ENCODE measurements at places on chromosomes 11 and 22.
A peak's percentile ranks its signal among the peaks of the same experiment; 100 is the strongest.

DNA sequence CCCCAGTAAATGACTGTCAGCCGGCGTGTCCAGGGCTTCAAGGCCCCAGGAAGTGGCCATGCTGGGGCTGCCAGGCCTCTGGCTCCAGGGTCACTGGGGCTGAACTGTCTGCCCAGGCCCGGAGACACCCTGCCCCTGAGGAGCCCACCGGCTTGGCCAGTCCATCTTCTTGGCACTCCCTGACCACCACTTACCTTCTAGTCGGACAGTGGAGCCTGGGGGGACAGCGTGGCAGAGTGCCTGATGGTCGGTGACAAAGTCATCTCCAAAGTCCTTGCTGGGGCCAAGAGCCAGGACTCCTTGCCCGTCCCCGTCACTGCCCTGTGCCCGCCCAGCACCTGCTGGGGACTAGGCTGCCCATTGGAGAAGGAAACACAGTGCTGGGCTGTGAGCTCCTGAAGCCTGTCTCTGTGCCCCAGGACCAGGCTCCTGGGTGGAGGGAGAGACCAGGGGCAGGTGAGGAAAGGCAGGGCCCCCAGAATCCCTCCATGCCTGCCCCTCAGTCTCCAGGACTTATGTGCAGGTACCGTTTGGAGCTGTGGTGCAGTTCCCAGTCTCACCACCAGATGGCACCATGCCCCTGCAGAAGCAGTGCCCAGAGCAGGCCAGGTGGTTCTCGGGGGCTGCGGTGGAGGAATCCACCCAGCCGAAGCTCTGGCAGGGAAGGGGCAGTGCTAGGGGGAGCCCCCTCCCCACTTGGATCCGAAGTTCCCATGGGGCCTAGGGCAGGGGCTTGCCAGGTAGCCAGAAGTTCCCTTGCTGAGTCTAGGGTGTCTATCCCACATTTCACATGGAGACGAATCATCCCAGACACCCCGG is 6.0 kb upstream of the CCDC188 start:
- DNase-seq: peak; percentile 82

GRCh38 chr22:23878219-23878618 is 16.0 kb upstream of the MIF start:
- no peak for DNase-seq

DNA sequence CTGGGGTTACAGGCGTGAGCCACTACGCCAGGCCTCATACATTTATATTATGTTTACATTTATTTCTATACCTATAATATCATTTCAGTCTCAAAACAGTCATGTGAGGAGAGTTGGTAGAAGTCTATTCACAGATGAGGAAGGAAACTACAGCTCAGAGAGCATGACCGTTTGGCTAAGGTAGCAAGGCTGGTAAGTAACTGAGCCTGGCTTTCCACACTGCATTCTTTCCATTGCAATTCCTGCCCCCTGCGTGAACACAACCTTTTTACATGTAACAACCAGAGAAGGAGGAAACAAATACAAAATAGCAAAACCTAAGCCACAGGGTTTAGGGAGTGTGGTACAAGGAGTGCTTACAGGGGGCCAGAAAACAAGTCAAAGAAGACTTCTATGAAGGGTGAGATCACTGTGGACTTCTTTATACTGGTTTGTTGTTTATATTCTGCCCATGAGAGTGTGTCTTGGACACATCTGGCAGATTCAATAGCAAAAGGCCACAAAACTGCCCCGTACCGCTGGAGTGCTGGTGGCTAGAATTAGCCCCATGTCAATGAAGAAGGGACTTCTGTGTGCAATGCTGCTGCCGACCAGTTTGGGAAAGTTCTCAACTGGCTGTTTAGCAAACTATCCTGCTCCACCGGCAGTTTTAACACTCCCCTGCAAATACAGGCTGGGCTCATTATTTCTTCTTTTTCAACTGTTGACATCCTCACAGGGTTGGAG is 19.0 kb downstream of the MICAL3 start:
- no peak for DNase-seq

DNA sequence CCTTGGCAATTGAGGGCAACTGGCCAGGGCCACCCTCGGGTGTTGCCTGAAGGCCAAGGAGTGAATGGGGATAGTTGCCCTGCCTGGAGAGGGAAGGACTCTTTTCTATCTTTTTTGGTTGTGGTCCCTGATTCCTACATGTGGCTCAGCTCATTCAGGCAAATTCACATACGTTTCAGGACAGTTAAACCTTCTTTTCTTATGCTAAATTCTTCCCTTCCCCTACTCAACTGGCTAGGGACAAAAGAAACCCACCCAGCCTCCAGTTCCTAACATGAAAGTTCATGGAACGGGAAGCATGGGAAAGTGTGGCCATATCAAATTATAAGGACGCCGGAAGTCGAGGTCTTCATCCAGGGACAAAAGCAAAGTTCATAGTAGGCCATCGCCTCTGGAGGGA is 26.3 kb upstream of the APLNR start:
- DNase-seq: no peak

DNA sequence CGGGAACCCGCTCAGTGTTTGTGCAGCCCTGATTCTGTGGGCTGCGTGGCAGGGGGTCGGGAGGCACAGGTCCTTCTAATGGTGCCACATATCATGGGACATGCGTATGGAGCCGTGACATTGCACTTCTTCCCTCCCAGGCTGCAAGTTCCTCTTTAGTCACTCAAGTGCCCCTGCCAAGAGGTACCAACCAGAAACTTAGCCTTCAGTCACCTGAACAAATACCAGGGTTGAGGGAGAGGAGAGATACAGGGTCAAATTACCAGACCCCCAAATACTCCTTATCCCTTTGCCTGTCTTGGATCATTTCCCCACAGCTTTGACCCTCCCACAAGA is 209.1 kb downstream of the BUD13 start:
- no peak for DNase-seq

- no peak for DNase-seq
Measured at GRCh38 chr11:114366331-114367243, 33.7 kb downstream of the C11orf71 start.

DNA sequence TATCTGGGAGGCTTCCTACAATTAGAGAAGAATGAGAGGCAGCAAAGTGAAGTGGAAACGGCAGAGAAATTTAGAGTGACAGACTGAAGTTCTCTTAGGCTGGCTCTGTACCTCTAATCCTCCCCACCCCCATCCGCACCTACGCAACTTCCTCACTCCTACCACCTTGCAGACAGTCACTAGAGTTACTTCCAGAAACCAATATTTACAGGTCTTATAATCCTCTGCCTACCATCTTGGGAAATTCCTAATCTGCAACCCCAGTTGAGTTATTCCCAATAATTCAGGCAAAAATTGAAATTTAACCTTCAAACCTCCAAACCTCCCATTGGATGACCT is 71.7 kb downstream of the PAK1 start:
- DNase-seq: no peak

DNA sequence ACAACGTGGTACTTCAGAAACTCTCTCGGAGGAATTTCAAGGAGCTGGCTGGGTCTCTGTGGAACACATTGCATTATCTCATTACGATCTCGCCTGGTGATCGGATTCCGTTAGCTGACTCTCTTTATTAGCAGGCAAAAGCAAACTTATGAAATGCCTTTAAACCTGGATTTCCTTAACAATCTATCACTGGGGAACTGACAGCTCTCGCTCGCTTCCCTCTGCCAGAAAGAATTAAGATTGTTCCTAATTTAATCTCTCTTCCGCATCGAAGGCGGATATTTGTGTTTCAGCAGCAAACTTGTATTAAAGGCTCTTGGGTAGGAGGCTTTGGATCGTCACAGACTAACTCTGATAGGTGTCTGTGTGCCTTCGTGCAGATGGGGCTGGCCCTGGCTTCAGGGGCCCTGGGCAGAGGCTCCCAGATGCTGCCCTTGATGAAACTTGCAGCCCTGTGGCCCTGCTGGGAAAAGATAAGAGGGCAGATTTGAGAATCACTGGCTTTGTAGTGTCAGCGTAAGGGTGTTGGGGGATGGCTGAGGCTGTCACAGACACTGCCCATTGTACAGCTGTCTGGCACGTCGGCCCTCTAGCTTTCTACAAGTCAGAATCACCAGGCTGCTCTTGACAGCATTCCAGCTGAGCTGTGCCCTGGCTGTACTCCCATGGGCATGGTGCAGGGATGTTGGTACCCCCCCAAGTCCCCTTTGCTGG is 162.2 kb upstream of the NECTIN1 start:
- no peak for DNase-seq

GRCh38 chr22:37358917-37359316 is 68.4 kb downstream of the ELFN2 start:
- no peak for DNase-seq

DNA sequence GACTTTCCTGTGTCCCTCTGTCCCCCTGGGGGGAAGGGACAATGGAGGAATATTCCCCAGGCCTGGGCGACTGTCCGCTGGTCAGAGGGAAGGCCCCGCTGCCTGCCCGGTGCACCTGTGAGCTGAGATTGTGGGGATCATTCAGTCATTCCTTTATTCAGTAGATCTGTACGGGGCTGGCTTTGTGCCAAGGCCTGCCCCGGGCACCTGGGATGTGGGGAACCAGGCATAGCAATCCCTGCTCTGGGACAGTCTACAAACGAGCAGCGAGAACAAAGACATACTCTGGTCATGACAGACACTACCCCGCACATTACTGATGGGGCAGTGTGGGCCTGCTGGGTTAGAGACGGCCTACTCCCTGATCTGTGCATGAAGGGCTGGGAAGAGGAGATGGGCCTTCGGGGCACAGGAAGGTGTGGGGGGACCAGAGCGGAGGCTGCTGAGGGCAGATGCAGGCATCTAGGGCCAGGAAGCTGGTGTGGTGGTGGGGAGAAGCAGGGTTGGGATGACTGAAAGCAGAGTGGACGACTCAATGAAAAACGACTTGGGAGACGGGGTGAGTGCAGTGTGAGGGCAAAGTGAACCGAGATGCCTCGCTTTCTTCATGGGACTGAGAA is 1.8 kb upstream of the MYO7A start:
- no peak for DNase-seq

DNA sequence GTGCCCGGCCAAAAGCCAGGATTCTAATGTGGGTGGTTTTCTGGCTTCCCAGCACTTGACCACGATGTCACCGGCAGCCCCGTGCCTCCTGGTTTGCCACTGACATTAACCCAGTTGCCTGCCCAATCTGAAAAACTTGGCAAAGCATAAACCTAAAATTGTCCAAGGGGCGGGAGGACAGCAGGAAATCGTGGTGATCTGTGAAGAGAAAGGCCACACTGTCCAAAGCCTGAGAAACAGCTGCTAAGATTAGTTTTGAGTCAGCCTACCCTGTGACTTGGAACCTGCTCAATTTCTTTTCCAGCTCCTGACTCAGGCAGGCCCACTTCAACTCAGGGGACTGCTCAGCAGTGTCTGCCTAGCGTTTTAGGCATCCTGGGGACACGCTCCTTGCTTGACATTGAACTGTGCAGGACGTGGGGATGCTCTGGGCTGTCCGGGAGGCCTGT is 8.2 kb upstream of the F2 start:
- no peak for DNase-seq

DNA sequence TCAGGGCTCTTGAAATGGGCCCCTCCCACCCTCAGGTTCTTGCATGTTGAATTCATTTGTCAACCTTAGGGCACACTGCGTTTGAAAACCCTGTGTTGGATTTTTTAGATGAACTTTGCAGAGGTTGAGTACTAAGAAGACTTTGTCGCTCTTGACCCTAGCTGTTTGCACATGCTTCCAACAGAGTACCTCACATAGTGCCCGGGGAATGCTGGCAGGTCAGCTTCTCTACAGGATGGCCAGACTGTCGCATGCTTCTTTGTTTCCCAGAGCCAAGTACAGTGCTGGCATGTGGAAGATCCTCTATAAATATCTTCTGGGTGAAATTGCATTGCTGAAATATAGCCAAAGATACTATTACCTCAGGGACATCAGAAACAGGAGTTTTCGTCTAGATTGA is 59.9 kb downstream of the FAT3 start:
- DNase-seq: no peak
